Naive B cell (primary cell): ENCODE measurements at places on chromosomes 12 and 14.

DNA sequence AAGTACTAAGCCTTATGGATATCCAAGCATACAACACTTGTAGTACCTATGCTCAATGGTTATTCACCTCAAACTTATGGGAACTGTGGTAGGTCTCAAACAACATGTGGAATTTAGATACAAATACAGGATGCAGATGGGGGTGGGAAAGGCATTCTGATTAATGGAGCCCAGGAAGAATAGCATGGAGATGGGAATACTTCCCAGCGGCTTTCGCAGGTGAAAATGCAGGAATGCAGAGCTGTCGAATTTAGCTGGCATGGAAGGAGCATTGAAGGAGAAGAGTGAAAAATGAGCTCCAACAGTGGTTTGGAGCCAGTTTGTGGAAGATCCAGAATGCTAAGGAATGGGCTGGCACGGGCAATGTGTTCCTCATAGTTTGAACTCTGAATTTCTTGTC lies 89.9 kb downstream of the NKX2-1 start:
- DNase-seq: no peak

DNA sequence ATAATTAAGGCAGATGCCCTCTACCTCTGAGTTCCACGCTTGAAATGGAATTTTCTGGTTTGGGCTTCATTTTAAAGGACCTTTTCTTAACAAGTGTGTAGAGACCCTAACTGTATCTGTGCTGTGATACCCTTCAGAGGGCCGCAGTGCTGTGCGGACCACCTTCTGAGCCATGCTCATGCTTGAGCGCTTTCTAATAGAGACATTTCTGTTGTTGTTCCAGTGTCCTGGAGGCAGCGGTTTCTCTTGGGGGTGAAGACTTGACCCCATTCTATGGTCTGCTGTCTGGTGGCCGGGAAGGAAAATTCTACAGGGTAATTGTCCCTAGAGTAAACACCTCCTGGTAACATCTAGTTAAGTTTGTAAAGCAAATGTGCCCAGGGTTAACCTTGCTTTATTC lies 46.7 kb upstream of the BCL7A start:
- no peak for DNase-seq

- DNase-seq: no peak
These were observed 76.3 kb downstream of the RIMBP2 start for GRCh38 chr12:130639476-130640424.

GRCh38 chr12:112978163-112979040 lies at the start of gene OAS2:
OAS2 (plus strand) TSS chr12:112978519; CDS start chr12:112978609, 90 bp downstream.
- peak; percentile 85 for DNase-seq

GRCh38 chr12:67853204-67853603 lies 136.0 kb upstream of the IFNG-AS1 start:
- DNase-seq: no peak
